Amniotic epithelial cell (primary cell): ENCODE measurements at places on chromosomes 1 and 21.

- no peak for DNase-seq
Measured at GRCh38 chr1:174800216-174800851, 199.4 kb upstream of the CACYBP start.

DNA sequence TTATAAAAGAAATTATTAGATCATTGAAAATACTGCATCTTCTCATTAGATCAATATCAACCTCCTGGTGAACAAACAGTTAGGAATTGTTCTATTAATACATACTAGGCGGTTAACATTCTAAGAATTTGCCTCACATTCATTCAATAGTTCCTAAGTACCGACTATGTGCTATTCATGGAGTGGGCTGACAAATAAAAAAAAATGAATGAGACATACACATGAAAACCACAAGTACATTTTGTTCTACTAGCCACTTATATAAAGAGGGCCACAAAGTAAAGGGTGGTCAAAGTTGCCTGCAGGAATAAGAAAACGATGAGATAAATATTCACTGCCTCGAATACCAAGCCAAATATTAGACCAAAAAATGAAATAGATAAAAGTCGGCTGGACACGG, 294.4 kb downstream of the SDCCAG8 start:
- DNase-seq: peak; percentile 89

DNA sequence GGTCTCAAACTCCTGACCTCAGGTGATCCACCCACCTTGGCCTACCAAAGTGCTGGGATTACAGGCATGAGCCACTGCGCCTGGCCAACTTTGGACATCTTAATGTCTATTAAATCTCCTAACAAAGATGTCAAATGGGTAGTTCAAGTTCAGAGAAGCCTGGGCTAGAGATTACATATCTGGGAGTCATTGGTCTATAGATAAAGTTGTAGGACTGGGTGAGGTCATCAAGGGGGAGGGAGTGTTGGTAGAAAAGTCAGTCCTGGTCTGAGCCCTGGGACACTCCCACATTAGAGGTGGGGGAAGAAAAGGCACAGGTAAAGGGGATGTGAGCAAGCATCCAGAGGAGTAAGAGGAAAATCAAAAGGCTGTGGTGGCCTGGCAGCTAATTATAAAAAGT, 6.6 kb downstream of the UBIAD1 start:
- DNase-seq: no peak

DNA sequence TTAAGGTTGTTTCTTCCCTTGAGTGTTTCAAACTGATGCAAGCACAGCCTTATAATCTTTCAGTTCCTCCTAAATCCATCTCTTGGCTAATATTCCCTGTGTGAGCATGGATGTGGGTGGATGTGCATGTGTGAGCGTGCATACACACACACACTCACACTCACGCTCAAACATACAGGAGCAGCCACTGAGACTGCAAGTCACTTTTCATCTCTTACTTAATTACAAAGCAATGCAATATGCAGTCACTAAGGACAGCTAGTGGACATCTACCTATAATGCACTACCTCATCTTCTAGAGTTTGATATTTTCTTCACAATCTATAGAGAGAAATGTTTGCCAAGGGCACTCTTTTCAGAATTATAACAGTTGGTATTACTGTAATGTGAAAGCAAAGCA, 1.4 kb downstream of the ESRRG start:
- no peak for DNase-seq

DNA sequence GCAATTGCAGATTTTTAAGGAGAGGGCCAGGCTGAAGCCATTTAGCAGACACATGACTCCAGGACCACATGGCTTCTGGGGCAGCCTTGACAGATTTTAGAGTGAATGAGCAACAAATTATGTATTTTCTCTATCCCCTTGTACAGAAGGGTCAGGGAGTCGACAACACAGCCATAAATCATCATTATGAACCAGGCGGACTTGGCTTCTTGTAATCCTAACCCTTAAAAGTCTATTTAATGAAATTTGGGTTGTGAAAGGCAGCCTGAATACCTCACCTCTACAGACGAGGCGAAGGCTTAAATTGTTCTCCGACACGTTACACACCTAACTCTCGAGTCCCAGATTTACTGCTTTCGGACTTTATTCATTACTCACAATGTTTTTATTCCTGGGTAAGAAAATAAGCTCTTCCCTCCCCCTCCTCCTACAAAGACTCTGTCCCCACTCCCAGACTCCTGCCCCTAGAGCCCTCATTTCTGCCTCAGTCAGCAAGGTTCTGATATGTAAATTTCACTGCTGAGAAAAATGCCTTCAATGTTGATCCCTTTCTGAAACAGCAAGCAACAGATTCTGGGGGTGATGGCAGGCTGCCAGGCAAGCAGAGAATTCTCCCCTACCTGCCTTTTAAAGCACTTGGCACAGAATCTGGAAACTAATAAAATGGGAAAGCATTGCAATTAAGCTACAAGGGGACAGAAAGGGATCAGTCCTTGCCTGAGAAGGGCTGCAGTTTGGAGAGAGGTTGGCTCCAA, 51.6 kb downstream of the PLPP3 start:
- DNase-seq: no peak

- DNase-seq: peak; percentile 77
Measured at GRCh38 chr1:179953974-179954492, 577 bp upstream of the CEP350 start.

- DNase-seq: peak; percentile 57
Measured at GRCh38 chr1:66315671-66316070, 218.3 kb upstream of the SGIP1 start.

GRCh38 chr21:42744520-42745445, 91.4 kb downstream of the PDE9A start:
- no peak for DNase-seq

- DNase-seq: peak; percentile 30
Measured at GRCh38 chr1:66476774-66477173, 57.2 kb upstream of the SGIP1 start.

GRCh38 chr1:199759268-199759730, 268.2 kb upstream of the NR5A2 start:
- DNase-seq: peak; percentile 67

- no peak for DNase-seq
Measured at GRCh38 chr1:109624201-109625010, 4.8 kb downstream of the AMPD2 start.

GRCh38 chr1:212225416-212225815, 59.8 kb upstream of the PPP2R5A start:
- DNase-seq: no peak

GRCh38 chr1:211577277-211577818, 1.6 kb downstream of the SLC30A1 start:
- no peak for DNase-seq

- DNase-seq: no peak
Measured at GRCh38 chr1:5594056-5594956, 397.9 kb downstream of the NPHP4 start.

DNA sequence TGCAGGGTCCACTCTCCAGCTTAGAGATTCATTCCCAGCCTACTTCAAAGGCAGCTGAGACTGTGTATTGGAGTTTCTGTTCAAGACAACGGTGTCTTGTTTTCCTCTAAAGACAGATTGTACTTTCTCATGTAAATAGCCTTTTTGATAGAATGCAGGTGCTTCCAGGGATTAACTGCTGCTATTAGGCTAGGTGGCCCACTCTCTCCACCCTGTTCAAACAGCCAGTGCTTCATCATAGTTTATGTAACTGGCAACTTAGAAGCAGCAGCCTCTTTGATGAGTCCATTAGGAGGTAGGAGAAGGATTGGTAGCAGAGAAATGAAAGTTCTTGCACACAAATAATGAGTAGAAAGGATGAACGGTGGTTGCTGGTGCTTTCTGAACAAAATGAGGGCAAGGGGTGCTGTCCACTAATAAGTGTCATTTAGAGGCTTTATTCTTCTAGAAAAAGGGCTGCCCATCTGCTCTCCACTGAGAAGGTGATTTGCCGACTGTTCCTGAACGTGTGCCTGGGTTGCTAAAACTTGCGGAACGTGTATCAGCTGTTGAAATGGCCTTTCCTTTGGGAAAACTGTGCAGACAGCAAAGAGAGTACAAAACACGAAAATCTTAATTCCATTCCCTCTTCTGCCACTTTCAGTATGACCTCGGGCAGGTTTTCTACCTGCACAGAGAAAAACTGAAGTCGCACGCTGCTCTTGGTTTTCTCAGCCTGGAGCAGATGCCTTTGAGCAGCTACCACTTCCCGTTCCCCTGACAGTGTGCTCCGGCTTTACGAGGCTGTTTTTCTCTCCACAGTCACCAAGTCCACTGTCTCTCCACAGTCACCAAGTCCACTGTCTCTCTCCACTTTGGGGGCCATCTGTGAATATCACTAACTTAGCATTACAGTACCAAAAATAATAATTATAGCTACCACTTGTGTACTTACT, 228.9 kb downstream of the KIF26B start:
- DNase-seq: peak; percentile 60

- DNase-seq: no peak
Measured at GRCh38 chr1:12458571-12458970, 159.4 kb downstream of the DHRS3 start.
